ENCODE measurements at places on chromosomes 12 and 14.

GRCh38 chr12:6735448-6736191 is 11.8 kb downstream of the COPS7A start:
- peak; percentile 38 for DNase-seq

- no peak for DNase-seq
These were observed 884.3 kb downstream of the GALC start for GRCh38 chr14:87108726-87109125.

GRCh38 chr14:24151404-24152080 is 4.2 kb downstream of the RNF31 start:
- no peak for DNase-seq

DNA sequence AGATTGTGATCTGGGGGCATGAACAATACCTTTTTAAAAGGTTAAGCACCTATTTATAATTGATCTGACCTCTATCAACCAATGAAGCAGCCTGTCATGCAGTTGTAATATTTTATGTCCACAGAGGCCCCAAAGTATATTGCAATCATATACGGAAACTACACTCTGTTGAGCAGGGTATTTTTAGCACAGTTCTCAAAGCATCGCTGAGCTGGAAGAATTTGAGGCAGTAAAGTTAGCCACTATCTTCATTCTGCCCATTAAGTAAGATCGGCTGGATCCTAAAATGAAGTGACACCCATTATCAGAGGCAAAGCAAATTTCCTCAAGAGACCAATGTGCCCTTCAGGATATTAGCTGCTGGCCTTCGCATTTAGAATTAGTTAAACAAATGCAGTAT is 47.7 kb upstream of the GRIP1 start:
- no peak for DNase-seq

DNA sequence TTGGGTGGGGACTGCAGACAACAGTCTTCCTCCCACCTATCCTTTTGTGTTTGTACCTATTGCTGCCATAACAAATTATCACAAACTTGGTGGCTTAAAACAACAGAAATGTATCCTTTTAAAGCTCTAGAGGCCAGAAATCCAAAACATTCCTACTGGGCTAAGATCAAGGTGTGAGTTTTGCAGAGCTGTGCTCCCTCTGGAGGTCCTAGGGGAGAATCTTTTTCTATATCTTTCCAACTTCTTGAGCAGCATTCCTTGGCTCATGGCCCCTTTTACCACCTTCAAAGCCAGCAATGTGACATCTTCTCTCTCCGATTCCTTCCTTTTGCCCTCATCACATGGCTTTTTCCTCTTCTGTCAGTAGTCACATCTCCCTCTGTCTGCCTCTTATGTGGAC is 190.6 kb downstream of the TTC8 start:
- no peak for DNase-seq

DNA sequence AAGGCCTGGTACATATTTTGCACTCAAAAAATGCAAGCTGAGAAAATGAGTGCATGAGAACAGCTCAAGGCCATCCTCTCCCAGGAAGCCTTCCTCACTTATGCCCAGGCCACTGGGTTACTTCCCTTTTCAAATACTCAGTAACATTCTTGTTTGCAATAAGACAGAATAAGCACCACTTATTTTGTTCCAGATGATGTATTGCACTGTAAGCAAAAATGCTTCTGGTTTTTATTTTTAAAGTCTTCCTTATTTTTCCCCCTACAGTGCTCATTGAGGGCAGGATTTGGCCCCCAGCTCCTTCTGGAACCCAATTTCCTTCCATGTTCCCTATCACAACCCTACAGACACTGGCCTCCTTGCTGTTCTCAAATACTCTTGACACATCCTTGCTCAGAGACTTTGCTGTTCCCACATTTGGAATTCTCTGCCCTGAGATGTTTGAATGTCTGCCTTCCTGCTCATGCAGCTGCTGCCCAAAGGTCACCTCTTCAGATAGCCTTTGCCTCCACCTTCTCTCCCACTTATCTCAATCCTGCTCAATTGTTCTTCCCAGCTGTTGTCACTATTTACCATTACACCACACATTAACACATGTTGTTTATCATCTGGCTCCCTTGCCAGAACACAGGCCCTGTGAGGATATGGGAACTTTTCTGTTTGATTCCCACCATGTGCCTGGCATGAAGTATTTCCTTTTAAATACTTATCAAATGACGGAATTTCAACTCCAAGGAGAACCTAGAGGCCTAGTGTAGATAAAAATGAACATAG is 49.9 kb downstream of the IFNG start:
- DNase-seq: no peak

DNA sequence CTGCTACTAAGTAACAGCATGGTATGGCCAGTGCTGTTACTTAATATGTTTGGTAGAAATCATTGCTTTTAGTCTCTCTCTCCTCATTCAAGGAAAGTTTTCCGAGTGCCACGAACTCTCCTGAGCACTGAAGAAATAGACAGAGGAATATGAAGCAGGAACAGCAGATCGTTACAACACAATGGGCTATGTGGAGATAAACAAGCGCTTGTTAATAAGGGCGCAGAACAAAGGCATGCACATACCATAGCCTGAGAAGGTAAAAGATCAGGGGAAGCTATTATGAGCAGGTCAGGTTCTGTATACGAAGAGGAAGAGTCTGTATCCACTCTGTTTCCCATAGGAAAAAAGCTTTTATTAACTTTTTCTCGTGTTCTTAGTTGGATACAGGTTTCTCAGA is 156.2 kb upstream of the CPNE8 start:
- no peak for DNase-seq

- no peak for DNase-seq
These were observed at the start of gene SERPINA5 for GRCh38 chr14:94581127-94581999. Gene SERPINA5, plus strand, starts transcription at chr14:94581426. Its CDS starts 5,937 bp downstream, at chr14:94587363.

GRCh38 chr14:20743556-20743955 is 2.1 kb upstream of the EDDM3A start:
- no peak for DNase-seq

DNA sequence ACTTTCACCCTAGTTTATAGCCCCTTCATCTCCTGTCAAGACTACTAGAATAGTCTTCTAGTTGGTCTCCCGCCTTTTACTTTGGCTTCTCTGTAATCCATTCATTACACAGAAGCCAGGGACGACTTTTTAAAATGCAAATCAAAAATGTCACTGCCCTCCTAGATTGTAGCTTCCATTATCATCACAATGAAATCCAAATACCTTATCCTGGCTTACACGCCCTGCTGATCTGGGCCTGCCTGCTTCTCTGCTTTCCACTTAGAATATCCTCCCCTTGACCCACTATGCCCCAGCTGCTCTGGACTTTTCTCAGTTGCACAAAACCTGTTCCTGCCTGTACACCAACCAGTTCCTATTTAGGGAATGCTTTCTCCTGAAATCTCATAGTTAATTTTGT is 4.5 kb upstream of the EEA1 start:
- no peak for DNase-seq

DNA sequence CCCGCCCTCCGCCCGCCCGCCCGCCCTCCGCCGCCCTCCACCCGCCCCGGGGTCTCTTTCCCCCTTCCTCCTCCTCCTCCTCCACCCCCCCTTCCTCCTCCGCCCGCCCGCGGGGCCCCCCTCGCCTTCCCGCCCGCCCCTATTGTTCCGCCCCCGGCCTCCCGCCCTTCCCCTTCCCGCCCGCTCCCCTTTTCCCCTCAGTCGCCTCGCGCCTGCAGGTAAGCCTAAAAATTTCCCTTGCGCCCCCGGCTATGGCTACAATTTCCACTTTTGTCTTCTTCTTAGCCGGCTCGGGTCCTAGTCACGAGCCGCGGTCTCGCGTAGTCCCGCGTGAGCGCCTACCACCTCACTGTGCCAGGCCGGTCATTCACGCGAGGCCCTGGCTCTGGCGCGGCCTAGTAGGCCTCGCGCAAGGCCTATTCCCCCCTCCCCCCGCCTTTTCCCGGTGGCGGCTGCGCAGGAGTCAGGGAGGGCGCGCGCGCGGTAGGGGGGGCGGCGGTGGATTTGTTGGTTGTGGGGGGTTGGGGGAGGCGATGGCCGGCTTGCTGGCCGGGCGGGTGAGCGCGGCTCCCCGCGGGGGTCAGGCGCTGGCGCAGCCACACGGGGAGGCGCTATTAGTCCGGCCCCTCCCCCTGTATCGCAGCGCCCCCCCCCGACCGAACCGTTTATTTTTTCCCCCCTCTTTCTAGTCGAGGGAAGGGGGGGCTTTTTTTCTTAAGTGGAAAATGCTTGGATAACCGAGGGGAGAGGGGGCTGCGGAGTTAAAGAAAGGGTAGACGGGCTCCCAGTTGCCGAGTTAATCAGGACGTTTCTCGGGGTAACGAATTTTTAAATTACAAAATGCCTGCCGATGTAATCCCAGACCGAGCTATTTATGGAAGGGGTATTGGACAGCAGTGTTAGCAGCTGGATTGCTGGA is 516 bp downstream of the PCBP2 start:
- peak; percentile 77 for DNase-seq

GRCh38 chr12:51528852-51529650 is 62.0 kb upstream of the SCN8A start:
- no peak for DNase-seq

DNA sequence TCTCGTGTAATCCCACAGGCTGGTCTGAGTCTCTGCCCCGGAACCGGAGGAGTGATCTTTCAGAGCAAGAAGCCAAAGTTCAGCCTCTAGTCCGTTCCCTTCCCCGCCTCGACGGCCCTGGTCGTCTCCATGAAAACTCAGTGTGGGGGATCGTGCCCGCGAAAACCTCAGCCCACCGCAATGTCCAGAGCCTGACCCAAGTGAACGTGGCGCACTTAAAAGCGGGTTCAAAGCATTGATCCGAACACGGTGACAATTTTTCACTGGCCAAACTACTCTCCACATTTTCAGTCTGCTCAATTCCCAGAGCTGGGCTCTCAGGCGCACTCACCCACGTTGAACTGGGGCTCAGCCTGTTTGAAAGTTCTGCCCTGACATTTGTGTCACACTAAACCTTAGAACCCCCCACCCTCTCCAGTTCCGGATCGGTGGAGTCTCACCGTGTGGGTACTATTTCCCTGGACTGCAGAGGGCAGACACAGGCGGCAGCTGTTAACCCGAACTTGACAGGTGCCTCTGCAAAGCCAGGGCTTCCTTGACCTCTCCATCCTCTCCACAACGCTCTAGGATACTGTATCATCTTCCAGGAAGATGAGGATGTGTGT is 886 bp upstream of the PRICKLE1 start:
- no peak for DNase-seq

GRCh38 chr12:52342781-52343490 is 21.7 kb upstream of the KRT83 start:
- DNase-seq: no peak

DNA sequence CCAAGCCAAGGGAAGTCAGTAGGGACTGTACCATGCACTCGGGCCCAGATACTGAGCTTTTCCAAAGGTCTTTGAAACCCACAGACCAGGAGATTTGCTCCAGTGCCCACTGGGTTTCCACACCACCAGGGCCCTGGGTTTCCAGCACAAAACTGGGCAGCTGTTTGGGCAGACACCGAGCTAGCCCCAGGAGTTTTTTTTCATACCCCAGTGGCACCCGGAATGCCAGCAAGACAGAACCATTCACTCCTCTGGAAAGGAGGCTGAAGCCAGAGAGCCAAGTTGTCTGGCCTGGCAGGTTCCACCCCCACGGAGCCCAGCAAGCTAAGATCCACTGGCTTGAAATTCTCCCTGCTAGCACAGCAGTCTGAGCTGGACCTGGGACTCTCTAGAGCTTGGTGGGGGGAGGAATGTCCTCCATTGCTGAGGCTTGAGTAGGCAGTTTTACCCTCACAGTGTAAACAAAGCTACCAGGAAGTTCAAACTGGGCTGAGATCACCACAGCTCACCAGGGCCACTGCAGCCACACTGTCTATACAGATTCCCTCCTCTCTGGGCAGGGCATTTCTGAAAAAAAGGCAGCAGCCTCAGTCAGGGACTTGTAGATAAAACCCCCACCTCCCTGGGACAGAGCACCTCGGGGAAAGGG is 793.7 kb downstream of the RPS29 start:
- no peak for DNase-seq

GRCh38 chr12:95996034-95996658 is at the start of gene HAL:
Gene HAL, minus strand, starts transcription at chr12:95996344. Its CDS starts 434 bp downstream, at chr12:95995910.
- no peak for DNase-seq

- DNase-seq: no peak
These were observed 294.8 kb upstream of the SOX5 start for GRCh38 chr12:24244231-24244630.

- DNase-seq: no peak
These were observed 18.6 kb downstream of the INTS13 start for GRCh38 chr12:26919216-26919555.

DNA sequence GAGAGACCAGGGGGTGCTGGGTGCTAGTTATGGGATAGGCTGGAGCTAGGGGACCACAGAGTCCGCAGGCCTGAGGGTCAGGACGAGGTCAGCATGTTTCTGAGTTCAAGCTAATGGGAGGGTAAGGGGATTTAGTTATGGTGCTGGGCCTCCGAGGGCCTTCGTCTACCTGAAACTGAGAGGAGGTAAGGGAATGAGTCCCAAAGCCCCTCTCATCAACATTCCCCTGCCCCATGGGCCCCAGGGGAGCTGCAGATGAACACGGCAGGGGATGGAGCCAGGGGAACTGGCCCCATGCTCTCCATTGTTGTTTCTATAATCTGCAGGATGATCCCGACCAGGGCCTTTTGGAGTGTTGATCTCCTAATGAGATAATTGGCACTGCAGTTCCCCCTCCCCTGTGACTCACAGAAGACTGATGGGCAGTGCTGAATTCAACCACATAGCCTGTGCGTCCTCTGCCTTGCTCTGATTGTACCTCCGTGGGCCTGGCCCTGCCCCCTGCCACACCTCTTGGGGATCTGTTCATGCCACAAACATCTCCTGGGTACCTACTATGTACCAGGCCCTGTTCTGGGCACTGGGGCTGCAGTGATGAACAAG is 21.4 kb downstream of the FAIM2 start:
- DNase-seq: no peak

GRCh38 chr12:24530689-24531088 is 418.2 kb downstream of the BCAT1 start:
- no peak for DNase-seq

GRCh38 chr14:100587086-100587762 is at the start of gene BEGAIN:
Gene BEGAIN, minus strand, starts transcription at chr14:100587417. Its CDS starts 127 bp downstream, at chr14:100587290.
- DNase-seq: peak; percentile 75

GRCh38 chr12:2389079-2389790 is 336.4 kb downstream of the CACNA1C start:
- no peak for DNase-seq

GRCh38 chr12:51364001-51364400 is 17.5 kb upstream of the CELA1 start:
- DNase-seq: no peak

DNA sequence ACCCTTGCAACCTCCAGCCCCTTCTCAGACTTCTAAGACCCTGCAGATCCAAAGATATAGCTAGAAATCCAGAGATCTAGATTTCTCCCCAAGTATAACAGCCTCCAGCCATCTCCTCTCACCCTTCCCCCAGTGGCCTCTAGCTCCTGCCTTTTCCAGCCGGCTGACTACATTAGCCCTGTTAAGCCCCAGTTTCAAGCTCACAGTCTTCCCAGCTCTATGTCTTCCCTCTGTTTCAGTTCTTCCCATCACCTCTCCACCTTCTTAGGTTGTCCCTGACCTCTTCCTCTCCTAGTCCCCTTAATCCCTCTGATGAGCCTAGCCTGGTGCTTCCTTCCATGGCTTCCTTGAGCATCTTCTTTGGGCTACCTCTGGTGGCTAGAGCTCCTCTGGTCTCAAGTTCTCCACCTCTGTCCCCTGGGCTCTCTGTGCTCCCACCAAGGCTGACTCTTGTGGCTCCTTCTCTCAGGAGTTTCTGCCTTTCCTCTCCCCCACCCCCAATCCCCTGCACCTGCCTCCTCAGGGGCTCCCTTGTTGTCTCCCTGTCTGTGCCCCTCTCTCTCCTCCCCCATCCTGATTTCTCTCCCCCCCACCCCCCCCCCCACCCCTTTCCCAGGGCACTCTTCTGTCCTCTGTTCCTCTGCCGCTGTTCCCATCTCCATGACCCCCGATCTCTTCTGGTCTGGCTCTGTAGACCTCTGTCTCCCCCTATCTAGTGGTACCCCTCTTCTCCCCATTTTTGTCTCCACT is 816 bp upstream of the GDF11 start:
- no peak for DNase-seq

All from NCI-H345 (cell line).